Hematopoietic multipotent progenitor cell treated with erythropoietin and hydrocortisone succinate and interleukin-3 and kit ligand, for 6 days (in vitro differentiated cells): ENCODE measurements at places on chromosomes 4 and X.

DNA sequence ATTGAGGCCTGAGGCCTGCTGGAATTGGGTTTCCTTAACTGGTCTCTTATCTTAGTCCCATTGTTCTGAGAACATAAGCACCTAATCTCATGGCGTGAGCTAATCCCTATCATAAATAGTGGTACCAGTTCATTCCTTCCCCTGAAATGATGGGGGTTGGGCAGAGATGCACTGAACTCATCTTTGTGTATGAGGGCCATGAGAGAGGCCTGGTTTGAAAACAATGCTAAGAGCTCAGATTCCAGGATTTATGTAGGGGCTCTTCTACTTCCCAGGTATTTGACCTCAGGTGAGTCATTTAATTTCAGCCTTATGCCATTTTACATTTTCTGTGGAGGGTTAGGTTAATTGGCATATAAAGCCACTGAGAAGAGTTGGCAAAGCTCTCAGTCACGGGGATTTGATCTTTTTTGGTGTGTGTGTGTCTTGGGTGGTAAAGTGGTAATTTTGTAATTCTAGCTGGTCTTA, 4.4 kb downstream of the RBM3 start:
- DNase-seq: no peak

GRCh38 chr4:13642170-13642950, 14.8 kb upstream of the BOD1L1 start:
- no peak for DNase-seq

- peak; percentile 34 for DNase-seq
Observed at GRCh38 chrX:43349363-43349762, 306.7 kb upstream of the MAOA start.

- DNase-seq: no peak
Observed at GRCh38 chr4:108109111-108109510, 59.6 kb downstream of the LEF1 start.

- no peak for DNase-seq
Observed at GRCh38 chrX:43682726-43683125, 26.6 kb downstream of the MAOA start.

GRCh38 chr4:185833055-185833598, 21.1 kb upstream of the SORBS2 start:
- DNase-seq: no peak

GRCh38 chr4:97374526-97374925, 768.8 kb downstream of the STPG2 start:
- no peak for DNase-seq

GRCh38 chr4:24533364-24533763, 51.0 kb downstream of the DHX15 start:
- no peak for DNase-seq

- DNase-seq: no peak
Observed at GRCh38 chr4:152424396-152424795, 111.5 kb downstream of the FBXW7 start.

DNA sequence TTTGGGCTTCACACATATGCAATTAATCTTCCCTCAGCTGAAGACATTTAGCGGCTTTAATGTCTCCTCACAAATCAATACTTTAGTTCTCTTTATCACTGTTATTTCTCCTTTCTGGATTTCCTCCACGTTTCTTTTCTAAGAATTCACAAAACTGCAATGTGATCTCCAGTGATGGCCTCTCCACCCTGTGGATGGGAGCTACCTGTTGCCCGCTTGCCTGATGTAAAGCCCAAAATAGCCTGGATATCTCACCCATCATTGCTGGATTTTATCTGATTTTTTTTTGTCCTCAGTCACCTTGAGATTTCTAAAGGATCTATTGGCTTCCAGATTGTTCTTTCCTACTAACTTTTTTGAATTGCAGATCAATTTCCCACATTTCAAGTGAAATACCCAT, 129.3 kb upstream of the FAM241A start:
- no peak for DNase-seq

- peak; percentile 94 for DNase-seq
Observed at GRCh38 chrX:149540131-149540620, 636 bp upstream of the EOLA1 start.

DNA sequence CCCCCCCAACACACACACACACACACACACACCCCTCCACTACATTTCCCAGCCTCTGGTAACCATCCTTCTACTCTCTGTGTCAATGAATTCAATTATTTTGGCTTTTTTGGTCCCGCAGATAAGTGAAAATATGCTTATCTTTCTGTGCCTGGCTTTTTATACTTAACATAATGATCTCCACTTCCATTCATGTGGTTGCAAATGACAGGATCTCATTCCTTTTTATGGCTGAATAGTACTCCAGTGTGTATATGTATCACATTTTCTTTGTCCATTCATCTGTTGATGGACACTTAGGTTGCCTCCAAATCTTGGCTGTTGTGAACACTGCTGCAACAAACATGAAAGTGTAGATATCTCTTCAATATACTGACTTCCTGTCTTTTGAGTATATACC, 59.8 kb downstream of the PDLIM5 start:
- no peak for DNase-seq

GRCh38 chr4:145278341-145279121, 98.1 kb upstream of the OTUD4 start:
- peak; percentile 5 for DNase-seq

DNA sequence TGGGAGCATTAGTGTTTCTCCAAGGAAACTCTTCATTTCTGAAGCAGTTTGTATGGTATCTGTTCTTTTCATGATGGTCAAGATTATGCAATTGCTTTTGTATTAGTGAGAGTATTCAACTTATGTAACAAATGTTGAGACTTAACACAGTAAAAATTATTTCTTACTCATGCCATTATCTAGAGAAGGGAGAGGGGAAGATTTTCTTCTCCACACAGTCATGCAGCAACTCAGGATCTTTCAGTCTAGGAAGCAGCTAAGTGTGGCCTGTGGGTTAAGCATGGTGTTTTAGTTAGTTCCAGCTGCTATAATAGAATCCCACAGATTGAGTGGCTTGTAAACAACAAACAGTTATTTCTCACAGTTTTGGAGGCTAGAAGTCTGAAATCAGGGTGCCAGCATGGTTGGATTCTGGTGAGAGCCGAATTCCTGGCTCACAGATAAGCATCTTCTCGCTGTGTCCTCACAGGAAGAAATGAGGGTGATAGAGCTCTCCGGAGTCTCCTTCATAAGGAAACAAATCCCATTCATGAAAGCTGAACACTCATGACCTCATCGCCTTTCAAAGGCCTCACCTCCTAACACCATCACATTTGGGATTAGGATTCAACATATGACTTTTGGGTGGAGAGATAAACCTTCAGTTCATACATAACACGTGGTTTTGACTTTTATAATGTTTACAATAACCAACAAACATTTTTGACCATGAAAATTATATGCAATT, 101.2 kb downstream of the FRMPD4 start:
- DNase-seq: no peak

GRCh38 chrX:6748595-6748994, 213.7 kb upstream of the VCX3A start:
- DNase-seq: no peak

GRCh38 chr4:60657041-60657440, 543.1 kb upstream of the ADGRL3 start:
- DNase-seq: no peak

DNA sequence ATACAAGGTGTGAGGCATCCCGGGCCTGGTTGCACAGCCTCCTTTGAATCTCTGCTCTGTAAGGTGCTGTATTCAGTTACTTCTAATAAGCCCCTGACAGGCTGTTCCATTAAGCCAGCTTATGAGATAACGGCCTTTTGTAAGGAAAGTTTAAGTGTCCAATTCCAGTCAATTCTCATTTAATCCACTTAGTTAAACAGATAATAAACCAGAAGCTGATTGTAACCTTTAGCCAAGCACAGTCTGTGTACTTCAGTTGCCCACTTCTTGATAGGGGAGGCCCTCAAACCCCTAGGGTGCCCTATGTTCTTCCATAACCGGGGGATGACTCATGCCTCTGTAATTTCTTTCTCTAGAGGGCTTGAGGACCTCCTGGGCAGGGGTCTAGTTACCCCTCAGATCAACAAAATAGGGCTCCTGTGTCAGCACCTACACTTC, 63.4 kb downstream of the RASL11B start:
- no peak for DNase-seq

DNA sequence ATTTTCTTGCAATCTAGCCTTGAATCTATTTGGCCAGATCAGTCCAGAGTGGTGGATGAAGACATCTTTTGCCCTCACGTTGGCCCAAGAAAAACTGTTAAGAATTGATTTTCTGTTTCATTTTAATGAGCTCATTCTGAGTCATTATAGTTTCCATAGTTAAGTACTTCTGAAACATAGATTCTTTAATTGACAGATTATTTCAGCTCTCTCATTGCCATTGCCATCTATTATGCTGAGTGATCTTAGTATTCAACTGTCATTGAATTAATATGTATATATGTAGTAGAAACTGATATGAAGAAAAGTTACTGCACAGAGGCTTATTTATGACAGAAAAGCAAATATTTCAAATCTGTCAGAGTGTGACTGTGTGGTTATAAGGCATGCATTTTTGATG, 45.5 kb upstream of the PPP1R2C start:
- DNase-seq: no peak
